Activated naive CD8-positive, alpha-beta T cell treated with anti-CD3 and anti-CD28 coated beads for 36 hours (primary cell): ENCODE measurements at places on chromosomes 7 and 10. TPM values are rescaled to one million over a fixed set of nuclear protein-coding genes. Genes with fewer than 3 reads are reported as not detected.

Gene GNAT3
- total RNA-seq, result not detected

Gene TACC2
- total RNA-seq, result not detected

Gene KCND2
- not detected for total RNA-seq

DNA sequence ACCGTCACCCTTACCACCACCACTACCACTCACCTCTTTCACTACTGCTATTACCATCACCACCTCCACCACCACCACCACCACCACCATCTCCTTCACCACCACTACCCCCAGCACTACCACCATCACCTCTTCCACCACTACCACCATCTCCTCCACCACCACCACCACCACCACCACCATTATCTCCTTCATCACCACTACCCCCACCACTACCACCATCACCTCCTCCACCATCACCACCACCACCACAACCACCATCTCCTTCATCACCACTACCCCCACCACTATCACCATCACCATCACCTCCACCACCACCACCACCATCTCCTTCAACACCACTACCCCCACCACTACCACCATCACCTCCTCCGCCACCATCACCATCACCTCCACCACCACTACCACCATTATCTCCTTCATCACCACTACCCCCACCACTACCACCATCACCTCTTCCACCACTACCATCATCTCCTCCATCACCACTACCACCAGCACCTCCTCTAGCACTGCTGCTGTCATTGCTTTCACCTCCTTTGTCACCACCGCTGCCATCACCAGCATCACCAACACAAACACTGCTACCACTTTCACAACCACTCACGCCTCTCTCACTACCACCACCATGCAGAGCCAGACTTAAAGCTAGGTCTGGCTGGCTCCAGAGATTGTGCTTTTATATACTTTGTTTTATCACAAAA lies 109.3 kb downstream of the ICA1 start:
- peak overlapping the region; percentile 16 for H3K27ac ChIP-seq
- DNase-seq, result no peak
- peaks cover 17% of the 10 kb centered on the region for H3K4me1 ChIP-seq
- no peak overlapping the region for H3K4me3 ChIP-seq

DNA sequence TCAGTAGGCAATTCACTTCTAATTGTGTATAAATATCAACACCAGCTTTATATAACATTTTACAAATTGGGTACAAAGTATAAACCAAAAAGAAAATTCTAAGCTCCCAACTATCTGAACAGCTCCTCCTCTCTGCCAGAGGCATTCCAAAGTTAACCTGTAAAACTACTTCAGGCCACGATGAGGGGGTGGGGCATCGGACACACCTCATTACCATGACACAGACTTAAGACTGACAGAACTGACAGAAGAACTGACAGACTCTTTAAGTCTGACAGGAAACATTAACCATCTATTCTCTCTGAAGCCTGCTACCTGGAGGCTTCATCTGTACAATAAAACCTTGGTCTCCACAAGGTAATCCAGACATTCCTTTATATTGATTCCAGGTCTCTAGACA lies 12.3 kb downstream of the ESYT2 start:
- H3K4me3 ChIP-seq, result peak overlapping the region; percentile 46
- H3K27me3 ChIP-seq, result no peaks in the 10 kb centered on the region
- no peak for DNase-seq
- peak overlapping the region; percentile 98 for H3K27ac ChIP-seq
- H3K4me1 ChIP-seq, result peaks cover 95% of the 10 kb centered on the region

DNA sequence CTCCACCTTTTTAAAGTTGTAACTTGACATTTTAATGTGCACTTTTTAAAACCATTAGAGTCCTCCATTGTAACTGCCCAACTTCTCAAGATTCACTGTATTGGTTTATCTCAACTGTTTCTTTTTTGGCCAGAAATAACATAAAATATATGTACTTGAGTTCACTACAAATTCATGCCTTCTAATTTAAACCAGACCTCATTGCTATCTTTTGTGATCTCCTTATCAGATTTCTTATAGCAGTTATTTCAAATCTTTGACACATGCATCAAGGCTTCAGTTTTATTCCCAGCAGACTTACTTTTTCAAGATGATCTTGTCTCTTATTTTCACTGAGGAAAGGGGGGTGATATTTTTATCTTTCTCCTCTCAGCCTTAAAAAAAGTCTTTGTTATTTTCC lies 154.3 kb downstream of the PHF14 start:
- peaks cover 39% of the 10 kb centered on the region for H3K36me3 ChIP-seq
- H3K27ac ChIP-seq, result no peak overlapping the region

- H3K27ac ChIP-seq, result peak overlapping the region; percentile 57
- no peak overlapping the region for H3K4me3 ChIP-seq
- H3K27me3 ChIP-seq, result no peaks in the 10 kb centered on the region
- DNase-seq, result no peak
- H3K36me3 ChIP-seq, result peaks cover 37% of the 10 kb centered on the region
- H3K4me1 ChIP-seq, result peaks cover 4% of the 10 kb centered on the region
Measured at GRCh38 chr10:87782721-87783120, 35.3 kb downstream of the ATAD1 start.

DNA sequence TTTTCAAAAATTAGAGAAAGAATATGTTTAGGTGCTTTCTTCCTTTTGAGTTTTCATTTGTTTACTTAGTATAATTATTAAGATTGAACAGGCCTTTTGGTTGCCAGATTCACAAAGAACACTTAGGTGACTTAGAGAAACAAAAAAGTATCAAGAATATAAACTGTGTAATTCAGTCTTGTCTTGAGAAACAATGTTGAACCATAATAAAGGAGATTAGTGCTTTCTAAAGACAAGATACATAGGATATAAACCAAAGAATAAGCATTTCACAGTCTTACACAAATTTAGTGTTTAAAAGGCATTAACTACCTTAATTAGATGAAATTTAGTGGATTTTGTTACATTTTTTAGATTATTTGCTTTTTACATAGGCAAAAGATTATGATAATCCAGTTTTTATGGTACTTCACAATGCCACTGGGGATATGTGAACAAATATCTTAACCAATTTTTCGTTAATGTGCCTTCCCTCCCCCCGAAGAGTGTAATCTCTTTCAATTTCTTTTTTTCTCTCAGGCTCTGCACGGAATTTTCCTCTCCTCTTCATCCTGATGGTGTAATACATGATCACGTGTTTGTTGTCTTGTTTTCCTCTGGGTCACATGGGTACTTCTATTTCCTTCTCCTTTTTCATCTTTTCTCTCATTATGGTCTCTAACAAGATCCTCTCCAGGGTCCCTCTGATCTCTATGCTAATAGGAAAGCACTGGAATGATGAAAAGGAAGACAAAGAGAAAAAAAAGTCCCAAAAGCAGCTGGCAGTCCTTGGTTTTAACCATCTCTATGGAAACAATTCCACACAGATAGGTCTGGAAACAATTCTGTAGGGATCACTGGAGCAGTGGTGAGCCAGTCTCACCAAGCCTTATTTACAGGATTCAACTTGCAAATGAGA lies 3.7 kb upstream of the HNRNPH3 start:
- DNase-seq, result no peak
- H3K4me3 ChIP-seq, result peak overlapping the region; percentile 32
- peaks cover 17% of the 10 kb centered on the region for H3K4me1 ChIP-seq

DNA sequence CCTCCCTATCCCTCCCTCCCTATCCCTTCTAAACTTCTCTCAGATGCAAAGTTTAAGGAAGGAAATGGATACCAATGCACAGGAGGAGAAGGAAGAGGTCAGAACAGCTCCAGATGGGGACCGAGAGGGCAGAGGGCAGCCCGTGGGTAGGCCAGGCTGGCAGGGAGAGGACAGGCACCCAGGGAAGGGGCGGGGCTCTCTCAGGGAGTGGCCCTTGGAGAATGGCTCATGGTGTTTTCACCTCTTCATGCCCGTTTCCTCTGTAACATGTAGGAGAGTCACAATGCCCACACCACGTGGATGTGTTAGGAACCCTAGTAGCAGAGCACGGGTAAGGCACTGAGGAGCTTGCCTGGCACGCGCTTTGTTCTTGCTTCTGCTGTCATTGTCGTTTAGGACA lies 264.5 kb downstream of the CELF2 start:
- no peak overlapping the region for H3K27ac ChIP-seq
- no peak for DNase-seq
- peaks cover 33% of the 10 kb centered on the region for H3K36me3 ChIP-seq
- peaks cover 18% of the 10 kb centered on the region for H3K4me1 ChIP-seq

DNA sequence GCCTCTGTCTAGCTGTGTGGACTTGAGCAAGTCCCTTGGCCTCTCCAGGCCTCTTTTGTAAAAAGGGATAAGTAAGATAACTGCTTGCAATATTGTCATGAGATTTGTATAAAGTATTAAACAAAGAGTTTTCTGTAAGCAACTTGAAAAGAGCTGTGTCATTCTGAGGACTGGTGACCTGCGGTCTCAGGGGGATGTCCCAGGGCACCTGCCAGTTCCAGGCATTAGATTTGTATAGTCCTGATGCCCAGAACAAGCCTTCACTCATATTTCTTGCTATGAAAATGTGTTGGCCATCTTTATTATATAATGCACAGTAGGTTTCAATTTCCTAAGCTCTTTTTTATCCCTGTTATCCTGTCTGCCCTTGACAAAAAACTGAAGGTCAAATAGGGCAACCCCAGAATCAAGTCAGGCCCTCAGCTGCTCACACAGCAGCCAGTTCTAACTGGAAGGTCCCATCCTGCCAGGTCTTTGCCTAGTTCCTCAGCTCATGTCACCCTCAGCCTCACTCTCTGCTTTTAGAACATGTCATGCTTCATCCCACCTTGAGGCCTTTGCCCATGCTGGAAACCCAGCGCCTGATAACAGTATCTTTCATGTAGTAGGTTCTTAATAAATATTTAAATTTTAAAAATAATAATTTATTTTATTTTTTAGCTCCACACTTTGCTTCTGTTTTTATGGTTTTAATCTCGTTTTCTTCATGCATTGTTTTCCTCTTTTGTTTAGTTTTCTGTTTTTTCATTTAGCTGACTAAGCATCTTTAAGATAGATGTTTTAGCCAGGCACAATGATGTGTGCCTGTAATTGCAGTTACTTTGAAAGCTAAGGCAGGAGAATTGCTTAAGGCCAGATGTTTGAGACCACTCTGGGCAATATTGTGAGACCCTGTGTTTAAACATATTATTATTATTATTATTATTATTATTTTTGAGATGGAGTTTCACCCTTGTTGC lies 87.5 kb upstream of the ZNF92 start:
- no peaks in the 10 kb centered on the region for H3K4me1 ChIP-seq
- no peak overlapping the region for H3K4me3 ChIP-seq
- DNase-seq, result no peak

- H3K4me3 ChIP-seq, result no peak overlapping the region
- peak; percentile 52 for DNase-seq
- peaks cover 35% of the 10 kb centered on the region for H3K4me1 ChIP-seq
- no peaks in the 10 kb centered on the region for H3K27me3 ChIP-seq
- peak overlapping the region; percentile 91 for H3K27ac ChIP-seq
- peaks cover 27% of the 10 kb centered on the region for H3K36me3 ChIP-seq
Measured at GRCh38 chr10:7507887-7508726, 97.3 kb upstream of the SFMBT2 start.

- no peak for DNase-seq
- no peak overlapping the region for H3K4me3 ChIP-seq
- H3K27me3 ChIP-seq, result peaks cover 6% of the 10 kb centered on the region
- no peaks in the 10 kb centered on the region for H3K36me3 ChIP-seq
- no peak overlapping the region for H3K27ac ChIP-seq
Measured at GRCh38 chr7:94344826-94345225, 49.9 kb upstream of the COL1A2 start.

DNA sequence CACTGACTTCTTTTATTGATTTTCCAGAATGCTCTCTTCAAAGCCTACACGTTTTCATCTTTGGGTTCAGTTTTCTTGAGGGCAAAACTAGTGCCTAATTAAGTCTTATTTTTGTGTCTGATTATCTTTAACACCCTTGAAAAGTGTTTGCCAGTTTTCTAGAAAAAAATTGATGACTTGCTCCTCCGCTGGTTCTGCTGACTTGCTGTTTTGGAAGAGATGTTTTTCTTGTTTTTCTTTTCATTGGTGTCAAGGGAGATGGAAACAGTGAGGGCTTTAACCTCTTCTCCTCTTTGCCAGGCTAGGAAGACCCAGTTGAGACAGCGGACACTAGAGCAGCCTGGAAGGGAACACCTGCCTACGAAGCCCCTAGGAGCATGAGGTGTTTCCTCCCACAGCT lies 123.7 kb upstream of the EEPD1 start:
- H3K4me1 ChIP-seq, result no peaks in the 10 kb centered on the region
- H3K27me3 ChIP-seq, result peaks cover 31% of the 10 kb centered on the region
- H3K27ac ChIP-seq, result no peak overlapping the region

GRCh38 chr7:132475669-132476116 lies 100.6 kb downstream of the PLXNA4 start:
- no peak for DNase-seq
- H3K27me3 ChIP-seq, result no peaks in the 10 kb centered on the region

DNA sequence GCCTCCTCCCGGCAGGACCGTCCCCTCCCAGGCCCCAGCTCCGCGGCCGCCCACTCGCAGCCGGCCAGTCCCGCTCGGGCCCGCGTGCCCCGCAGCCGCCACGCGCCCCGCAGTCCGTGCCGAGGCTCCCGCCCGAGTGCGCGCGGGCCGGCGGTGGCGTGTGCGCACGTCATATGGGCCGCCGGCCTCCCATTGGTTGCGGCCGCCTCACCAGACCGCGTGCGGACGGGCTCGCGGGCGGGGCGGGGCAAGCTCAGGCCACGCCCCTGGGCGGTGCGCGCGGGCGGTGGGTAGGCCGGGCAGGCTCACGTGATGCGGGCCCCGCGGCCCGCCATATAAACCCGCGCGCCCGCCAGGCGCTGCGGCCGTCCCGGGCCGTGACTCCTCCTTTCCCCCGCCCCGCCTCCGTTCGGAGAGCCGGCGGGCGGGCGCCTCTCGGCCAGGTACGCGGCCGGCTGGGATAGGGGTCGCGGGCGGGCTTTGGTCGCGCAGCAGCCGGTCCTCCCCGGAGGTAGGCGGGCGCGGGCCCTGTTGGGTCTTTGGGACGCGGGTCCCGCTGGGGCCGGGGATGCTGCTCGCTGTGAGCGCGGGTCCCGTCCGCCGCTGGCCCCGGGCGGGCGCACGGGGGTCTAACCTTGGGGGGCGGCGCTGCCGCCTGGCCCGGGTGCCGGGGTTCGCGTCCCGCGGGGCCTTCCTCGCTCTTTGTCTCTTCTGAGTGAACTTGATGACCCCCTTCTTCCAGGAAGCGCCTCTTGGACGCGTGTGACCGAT lies at the start of gene INSIG1:
TSS of gene INSIG1 (plus strand) at position 362 of the 771 bp plus-strand sequence. CDS start at position 770, 408 bp downstream.
- peak within 1 kb of the TSS; percentile 92 for H3K4me3 ChIP-seq
- peak; percentile 98 for DNase-seq
- H3K27ac ChIP-seq, result peak within 1 kb of the TSS; percentile 95
- H3K36me3 ChIP-seq, result peaks cover 29% of the 10 kb centered on the region

- no peaks in the 10 kb centered on the region for H3K36me3 ChIP-seq
- peaks cover 20% of the 10 kb centered on the region for H3K27me3 ChIP-seq
- DNase-seq, result no peak
- H3K4me3 ChIP-seq, result no peak overlapping the region
- H3K27ac ChIP-seq, result no peak overlapping the region
Measured at GRCh38 chr7:124785994-124786393, 20.4 kb upstream of the GPR37 start.
